Activated T-helper 1 cell treated with anti-CD3 and anti-CD28 coated beads, Interleukin-2, amount 50 U/mL, for 16 hours (primary cell): ENCODE measurements at places on chromosomes 5 and 9.
A peak's percentile ranks its signal among the peaks of the same experiment; 100 is the strongest.

DNA sequence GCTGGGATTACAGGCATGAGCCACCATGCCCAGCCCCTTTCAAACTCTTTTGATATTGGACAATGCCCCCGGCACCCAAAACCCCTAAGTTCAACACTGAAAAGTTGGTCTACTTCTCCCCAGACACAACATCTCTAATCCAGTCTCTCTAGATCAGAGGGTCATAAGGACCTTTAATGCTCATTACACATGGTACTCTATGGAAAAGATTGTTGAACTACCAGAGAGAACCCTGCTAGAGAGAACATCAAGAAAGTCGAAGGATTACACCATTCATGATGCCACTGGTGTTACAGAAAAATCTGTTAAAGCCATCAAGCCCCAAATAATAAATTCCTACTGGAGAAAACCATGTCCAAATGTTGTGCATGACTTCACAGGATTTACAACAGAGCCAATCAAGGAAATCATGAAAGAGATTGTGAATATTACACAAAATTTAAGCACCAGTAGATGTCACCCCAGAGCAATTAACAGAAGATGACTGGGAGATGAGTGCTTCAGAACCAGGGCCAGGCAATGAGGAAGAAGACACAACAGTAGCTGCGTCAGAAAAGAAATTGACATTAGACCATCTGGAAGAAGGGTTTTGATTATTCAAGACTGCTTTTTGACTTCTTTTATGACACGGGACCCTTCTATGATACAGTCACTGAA is 28.3 kb upstream of the NIPAL4 start:
- DNase-seq: no peak

- DNase-seq: no peak
Observed at GRCh38 chr5:121748686-121749085, 103.0 kb upstream of the FTMT start.

DNA sequence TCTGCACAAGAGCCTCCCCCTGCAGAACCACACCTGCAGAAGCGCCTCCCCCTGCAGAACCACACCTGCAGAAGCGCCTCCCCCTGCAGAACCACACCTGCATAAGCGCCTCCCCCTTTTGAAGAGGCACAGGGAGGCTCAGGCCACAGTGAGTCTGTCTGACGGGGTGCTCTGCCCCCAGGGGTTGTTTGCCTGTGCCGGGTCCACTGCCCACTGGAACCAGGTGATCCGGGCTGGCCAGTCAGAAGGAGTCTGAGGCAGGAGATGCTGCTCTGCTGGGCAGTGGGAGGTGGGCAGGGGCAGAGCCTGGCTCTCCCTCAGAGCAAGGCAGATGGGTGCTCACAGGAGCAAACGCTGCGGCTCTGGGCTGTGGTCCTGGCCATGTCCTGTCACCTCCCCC is 60.8 kb upstream of the RNU6ATAC start:
- DNase-seq: no peak

GRCh38 chr9:17996728-17997127 is 417.9 kb downstream of the SH3GL2 start:
- no peak for DNase-seq

- no peak for DNase-seq
Observed at GRCh38 chr5:43802651-43803050, 199.7 kb downstream of the NNT start.

DNA sequence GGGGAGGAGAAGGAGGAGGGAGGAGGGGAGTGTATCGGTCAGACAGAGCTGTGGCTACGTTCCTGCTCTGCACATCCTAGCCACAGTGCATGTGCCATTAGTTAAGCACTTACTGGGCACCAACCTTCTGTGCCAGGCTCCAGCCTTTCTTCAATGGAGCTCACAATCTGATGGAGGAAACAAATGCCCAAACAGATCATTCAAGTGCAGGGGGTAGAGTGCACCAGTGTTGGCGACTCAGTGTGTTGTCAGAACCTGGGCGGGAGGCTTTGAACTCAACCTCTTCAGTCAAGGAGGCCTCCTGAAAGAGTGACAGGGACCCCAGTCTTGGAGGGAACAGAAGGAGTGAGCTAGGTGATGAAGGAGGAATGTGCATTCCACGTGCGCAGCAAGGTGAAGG is 51.9 kb upstream of the SHB start:
- DNase-seq: no peak

DNA sequence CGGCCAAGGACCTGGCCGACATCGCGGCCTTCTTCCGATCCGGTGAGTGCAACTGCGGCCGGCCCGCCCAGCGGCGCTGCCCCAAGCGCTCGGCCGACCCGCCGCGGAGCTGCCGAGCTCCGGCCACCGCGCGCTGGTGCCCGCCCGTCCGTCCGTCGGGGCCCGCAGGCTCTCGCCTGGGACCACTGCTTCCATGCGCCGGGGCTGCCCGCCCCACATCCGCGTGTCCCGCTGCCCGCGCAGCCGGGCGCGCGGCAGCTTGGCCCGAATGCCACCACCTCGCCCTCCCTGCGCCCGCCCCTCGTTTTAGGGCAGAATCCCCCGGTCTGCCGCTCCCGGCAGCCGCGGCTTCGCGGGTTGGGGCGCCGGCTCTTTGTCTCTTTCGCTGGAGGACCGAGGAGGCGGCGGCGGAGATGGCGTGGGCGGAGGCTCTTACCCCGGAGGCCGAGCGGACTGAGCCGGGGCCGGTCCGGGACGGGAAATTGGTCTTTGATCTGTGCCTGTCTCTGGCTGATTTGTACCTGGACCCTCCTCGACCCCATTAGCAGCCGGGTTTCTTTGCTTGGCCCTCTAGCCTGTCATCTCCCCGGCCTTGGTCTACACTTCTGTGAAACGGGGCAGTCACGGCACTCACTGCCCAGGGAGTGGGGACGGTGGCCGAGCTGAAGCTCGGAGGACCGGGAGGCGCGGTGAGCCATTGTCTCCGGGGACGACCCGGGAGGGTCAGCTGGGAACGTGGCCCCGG is 871 bp downstream of the TRIO start:
- no peak for DNase-seq

DNA sequence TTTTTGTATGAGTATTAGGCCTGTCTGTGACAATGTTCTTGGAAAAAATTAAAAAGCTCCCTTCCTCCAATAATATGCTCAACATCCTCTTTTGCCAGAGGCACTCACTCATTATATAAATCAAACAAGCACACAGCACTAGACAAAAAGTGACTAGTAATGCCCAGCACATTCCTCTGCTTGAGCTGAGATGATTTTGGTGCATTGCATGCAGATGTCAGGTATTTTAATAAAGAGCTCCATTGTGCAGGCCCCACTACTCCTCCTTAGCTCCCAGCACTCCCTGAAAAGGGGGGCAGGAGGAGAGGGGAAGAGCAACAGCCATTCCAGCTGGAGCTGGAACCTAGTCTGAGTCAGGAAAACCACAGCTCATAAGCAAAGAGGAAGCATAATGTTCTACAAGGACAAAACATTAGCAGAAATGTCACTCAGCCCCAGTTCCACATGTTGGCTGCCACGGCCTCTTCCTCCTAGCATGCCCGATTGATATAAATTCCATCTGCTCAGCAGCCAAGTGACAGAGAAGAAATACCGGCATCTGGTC is 348.5 kb downstream of the BNC2 start:
- DNase-seq: no peak

GRCh38 chr9:3575821-3576220 is 50.0 kb upstream of the RFX3 start:
- DNase-seq: no peak

- DNase-seq: no peak
Observed at GRCh38 chr9:4923580-4924544, 61.2 kb upstream of the JAK2 start.

DNA sequence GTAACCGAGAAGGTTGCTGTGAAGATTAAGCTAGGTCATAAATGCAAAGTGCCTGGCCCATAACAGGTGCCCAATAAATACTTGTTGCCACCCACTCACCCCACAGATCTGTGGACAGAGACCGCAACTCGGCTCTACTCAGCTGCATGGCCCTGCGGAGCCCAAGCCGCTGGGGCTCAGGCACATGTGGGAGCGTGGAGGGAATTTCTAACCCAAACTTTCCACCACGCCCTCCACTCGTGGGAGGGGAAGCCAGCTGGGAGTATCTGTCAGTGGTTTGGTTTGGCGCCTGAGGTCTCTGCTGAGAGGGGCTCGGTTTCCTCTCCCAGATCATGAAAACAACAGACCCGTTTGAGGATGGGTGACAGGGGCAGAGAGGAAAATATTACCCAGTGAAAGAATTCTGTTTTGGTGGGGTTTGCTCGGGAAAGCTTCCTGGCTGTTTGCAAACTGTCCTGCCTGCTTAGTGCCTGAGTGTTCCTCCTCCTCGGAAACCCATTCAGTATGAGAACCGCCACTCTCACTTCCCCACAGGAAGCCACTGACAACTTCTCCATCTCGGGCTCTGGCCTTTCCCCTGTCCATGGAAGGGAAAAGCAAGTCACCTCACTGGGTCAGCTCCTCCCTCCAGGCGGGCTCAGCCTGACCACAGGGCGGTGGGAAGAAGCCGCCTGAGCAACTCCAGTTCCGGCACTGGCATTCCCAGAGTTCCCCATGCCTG is 60.1 kb downstream of the RGS3 start:
- peak; percentile 42 for DNase-seq

- DNase-seq: no peak
Observed at GRCh38 chr5:125704888-125705287, 718.3 kb upstream of the GRAMD2B start.

GRCh38 chr9:78044189-78044588 is 12.6 kb upstream of the GNAQ start:
- no peak for DNase-seq

- no peak for DNase-seq
Observed at GRCh38 chr5:138602371-138603000, 27.3 kb upstream of the HSPA9 start.

DNA sequence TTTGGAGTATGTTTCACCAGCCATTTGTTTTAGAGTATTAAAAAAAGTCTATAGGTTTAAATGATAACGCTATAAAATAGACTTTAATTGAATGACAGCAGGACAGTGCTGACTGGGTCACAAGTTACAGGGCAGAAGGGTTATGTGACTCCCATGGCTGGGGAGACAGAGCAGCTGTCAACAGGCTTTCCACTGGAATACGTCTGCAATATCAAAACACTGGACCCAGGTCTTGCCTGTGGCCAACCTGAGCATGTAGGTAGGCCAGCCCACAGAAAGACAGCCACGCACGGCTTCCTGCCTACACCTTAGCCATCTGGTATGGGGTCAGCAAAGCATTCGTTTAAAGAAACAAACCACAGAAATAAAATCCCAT is 80.7 kb downstream of the OTULIN start:
- DNase-seq: no peak

DNA sequence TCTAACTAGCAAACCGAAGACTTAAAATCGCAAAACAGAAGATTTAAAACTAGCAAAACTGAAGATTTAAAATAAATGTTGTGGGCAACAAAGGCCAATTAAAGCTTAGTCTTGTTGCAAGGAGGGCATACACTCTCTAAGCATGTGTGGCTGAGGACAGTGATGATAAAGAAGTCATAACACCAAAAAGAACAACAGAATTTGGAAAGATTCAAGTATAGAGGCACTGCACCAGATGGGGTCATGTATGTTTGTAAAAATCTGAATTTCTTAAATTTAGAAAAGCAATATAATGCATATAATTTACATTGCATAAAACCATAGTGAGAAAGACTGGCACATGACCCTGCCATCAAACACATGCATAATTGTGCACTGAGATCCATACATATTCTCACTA is 743.8 kb downstream of the TAF11L14 start:
- DNase-seq: no peak

- DNase-seq: no peak
Observed at GRCh38 chr5:171849585-171850323, 64.1 kb downstream of the SMIM23 start.

DNA sequence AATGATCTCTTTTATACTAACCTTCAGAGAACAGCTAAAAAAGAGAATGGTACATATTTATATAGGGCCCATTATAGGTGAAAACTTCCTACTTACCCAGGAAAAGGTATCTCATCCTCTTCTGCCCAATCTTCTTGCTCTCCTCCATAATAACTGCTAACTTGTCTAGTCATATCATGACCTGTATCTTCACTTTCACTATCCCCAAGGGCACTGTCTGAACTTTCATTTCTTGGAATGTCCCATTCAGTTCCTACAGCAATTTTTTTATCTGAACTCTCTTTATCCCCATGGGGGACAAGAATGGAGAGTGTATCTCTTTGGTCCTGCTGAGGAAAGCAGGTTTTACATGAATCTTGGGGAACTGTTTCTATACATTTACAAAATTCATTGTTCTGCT is 36.4 kb upstream of the RAPGEF6 start:
- DNase-seq: no peak

GRCh38 chr5:83632874-83633273 is 87.8 kb downstream of the HAPLN1 start:
- no peak for DNase-seq

GRCh38 chr5:32526810-32527209 is 58.5 kb upstream of the SUB1 start:
- no peak for DNase-seq

GRCh38 chr5:98468188-98468869 is 305.1 kb upstream of the RGMB start:
- DNase-seq: no peak

GRCh38 chr9:18349530-18349929 is 124.4 kb upstream of the ADAMTSL1 start:
- no peak for DNase-seq

- no peak for DNase-seq
Observed at GRCh38 chr9:13395156-13395555, 115.7 kb upstream of the MPDZ start.

GRCh38 chr5:149521739-149522685 is 29.2 kb downstream of the CSNK1A1 start:
- DNase-seq: no peak

GRCh38 chr9:112072721-112073638 is 102.1 kb downstream of the SUSD1 start:
- DNase-seq: no peak

DNA sequence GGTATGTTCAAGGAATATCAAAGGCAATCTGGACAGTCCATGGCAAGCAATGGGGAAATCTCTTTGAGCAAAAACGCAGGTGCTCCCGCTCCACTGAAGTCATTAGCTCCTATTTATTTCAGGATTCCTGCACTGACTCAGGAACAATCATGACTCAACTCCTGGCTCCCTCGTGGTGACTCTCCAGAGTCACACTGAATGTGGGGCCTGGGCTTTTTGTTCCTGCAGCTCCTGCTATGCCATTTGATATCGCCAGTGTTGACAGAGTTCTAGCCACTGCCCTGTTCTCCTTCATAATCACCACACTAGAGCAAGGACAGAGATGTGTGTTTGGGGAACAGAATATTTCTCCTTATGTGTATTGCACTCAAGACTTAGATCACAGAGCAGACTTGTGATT is 187.2 kb upstream of the ZNF462 start:
- no peak for DNase-seq

DNA sequence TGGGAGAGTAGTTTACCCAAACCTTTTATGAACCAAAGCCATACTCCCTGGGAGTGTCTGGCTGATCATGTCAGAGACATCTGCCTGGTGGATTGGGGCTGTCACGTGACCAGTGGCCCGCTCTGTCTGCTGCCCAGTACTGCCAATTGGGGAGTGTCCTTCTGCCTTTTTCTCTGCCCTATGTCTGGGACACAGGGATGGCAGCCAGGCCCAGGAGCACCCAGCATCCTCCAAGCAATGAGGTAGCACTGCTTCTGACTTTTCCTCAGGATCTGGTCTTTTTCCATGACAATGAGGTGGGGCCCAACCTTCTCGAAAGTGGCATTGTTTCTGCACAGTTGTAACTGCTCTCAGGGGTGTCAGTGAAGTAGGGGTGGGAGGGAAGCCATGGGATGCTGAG is 21.8 kb downstream of the DAPK1 start:
- DNase-seq: no peak

- no peak for DNase-seq
Observed at GRCh38 chr9:117526674-117527073, 111.8 kb upstream of the ASTN2 start.
